ENCODE measurements at places on chromosomes 3 and 15. TPM values are rescaled to one million over a fixed set of nuclear protein-coding genes. Genes with fewer than 3 reads are reported as not detected.

The ARID3B gene
- total RNA-seq: 1.0 TPM

The DOCK3 gene
- total RNA-seq: 0.02 TPM

The SLC2A2 gene
- not detected for total RNA-seq

The DUOXA2 gene
- total RNA-seq: not detected

The SMCO1 gene
- not detected for total RNA-seq

The CYP1A2 gene
- total RNA-seq: not detected

The SCN11A gene
- total RNA-seq: not detected

The AP3S2 gene
- 60.9 TPM for total RNA-seq

The RARRES1 gene
- total RNA-seq: not detected

The ETFA gene
- 169 TPM for total RNA-seq

The CCDC80 gene
- 31.7 TPM for total RNA-seq

The LYZL4 gene
- not detected for total RNA-seq

The TTC21A gene
- 0.35 TPM for total RNA-seq

The CFAP20DC gene
- total RNA-seq: 8.8 TPM

The CA12 gene
- total RNA-seq: 24.2 TPM

The EPHA6 gene
- total RNA-seq: 7.3 TPM

The PRTG gene
- 2.1 TPM for total RNA-seq

The TUSC7 gene
- not detected for total RNA-seq

The SPESP1 gene
- not detected for total RNA-seq

The LRRC31 gene
- not detected for total RNA-seq

The SLC6A1 gene
- total RNA-seq: not detected

The ALG1L2 gene
- total RNA-seq: not detected

The TP53BP1 gene
- total RNA-seq: 32.4 TPM

The C2CD4A gene
- not detected for total RNA-seq

The CASR gene
- not detected for total RNA-seq

The MANF gene
- total RNA-seq: 150 TPM

The NMD3 gene
- 47.3 TPM for total RNA-seq

The HRG gene
- not detected for total RNA-seq

The ENTPD3 gene
- not detected for total RNA-seq

The KBTBD12 gene
- not detected for total RNA-seq

The CACNA2D3 gene
- 4.3 TPM for total RNA-seq

The BSN gene
- total RNA-seq: 0.04 TPM

The HRH1 gene
- 1.9 TPM for total RNA-seq

The TTLL13 gene
- total RNA-seq: 0.06 TPM

The CRELD1 gene
- 8.7 TPM for total RNA-seq

The TPRG1 gene
- total RNA-seq: 0.35 TPM

The SIDT1 gene
- not detected for total RNA-seq

The SOX14 gene
- not detected for total RNA-seq

The RTP4 gene
- 16.6 TPM for total RNA-seq
